ENCODE measurements at places on chromosomes 16 and 17. TPM values are rescaled to one million over a fixed set of nuclear protein-coding genes. Genes with fewer than 3 reads are reported as not detected.

HSD3B7 gene
- polyA plus RNA-seq = 6.6 TPM

TMEM220 gene
- 4.1 TPM for polyA plus RNA-seq

PHAF1 gene
- 20.6 TPM for polyA plus RNA-seq

KRTAP4-4 gene
- not detected for polyA plus RNA-seq

GDPD1 gene
- polyA plus RNA-seq = 2.0 TPM

SCN4A gene
- 8.1 TPM for polyA plus RNA-seq

SAMD14 gene
- 5.2 TPM for polyA plus RNA-seq

DPEP3 gene
- polyA plus RNA-seq = 12.7 TPM

KRT33B gene
- not detected for polyA plus RNA-seq

CETP gene
- polyA plus RNA-seq = not detected

INO80E gene
- polyA plus RNA-seq = 110 TPM

IRX6 gene
- polyA plus RNA-seq = not detected

GGT6 gene
- polyA plus RNA-seq = 0.18 TPM

AIPL1 gene
- polyA plus RNA-seq = 0.56 TPM

ENPP7 gene
- not detected for polyA plus RNA-seq

LDHD gene
- 43.1 TPM for polyA plus RNA-seq

ZACN gene
- not detected for polyA plus RNA-seq

UTS2R gene
- 0.49 TPM for polyA plus RNA-seq

DOC2A gene
- 34.2 TPM for polyA plus RNA-seq

SOX15 gene
- polyA plus RNA-seq = 26.8 TPM

SEPTIN12 gene
- 0.24 TPM for polyA plus RNA-seq

KRT23 gene
- polyA plus RNA-seq = not detected

C16orf87 gene
- 3.4 TPM for polyA plus RNA-seq

CCDC154 gene
- polyA plus RNA-seq = 0.15 TPM

AANAT gene
- polyA plus RNA-seq = 0.53 TPM

HAS3 gene
- 32.1 TPM for polyA plus RNA-seq

SULT1A1 gene
- 2.0 TPM for polyA plus RNA-seq

GGNBP2 gene
- polyA plus RNA-seq = 29.2 TPM

CXCL16 gene
- 4.8 TPM for polyA plus RNA-seq

TBC1D26 gene
- polyA plus RNA-seq = 1.4 TPM

LRRC46 gene
- polyA plus RNA-seq = 0.18 TPM

CLN3 gene
- 44.3 TPM for polyA plus RNA-seq

IFT20 gene
- 9.0 TPM for polyA plus RNA-seq

SOST gene
- 0.08 TPM for polyA plus RNA-seq

FBXO39 gene
- 0.12 TPM for polyA plus RNA-seq

MC1R gene
- 4.3 TPM for polyA plus RNA-seq

WWOX gene
- 5.4 TPM for polyA plus RNA-seq

CCL15 gene
- not detected for polyA plus RNA-seq

CD300E gene
- polyA plus RNA-seq = not detected

CENPT gene
- 53.4 TPM for polyA plus RNA-seq

DNAH17 gene
- polyA plus RNA-seq = 0.19 TPM

SP6 gene
- polyA plus RNA-seq = 1.2 TPM

COL1A1 gene
- polyA plus RNA-seq = 27.3 TPM

HASPIN gene
- 12.0 TPM for polyA plus RNA-seq

LGALS3BP gene
- polyA plus RNA-seq = 61.6 TPM

TBC1D3L gene
- polyA plus RNA-seq = 7.2 TPM

KRT39 gene
- not detected for polyA plus RNA-seq

ANKRD40CL gene
- not detected for polyA plus RNA-seq

Measured in H1 (cell line).